Progenitor cell of endocrine pancreas (in vitro differentiated cells): ENCODE measurements at places on chromosomes 2 and 18.

GRCh38 chr2:8254791-8255447, 426.9 kb upstream of the ID2 start:
- no peak for DNase-seq

GRCh38 chr2:85173909-85174308, 40.7 kb downstream of the TCF7L1 start:
- no peak for DNase-seq

- no peak for DNase-seq
Measured at GRCh38 chr2:149290662-149291061, 39.7 kb upstream of the LYPD6 start.

DNA sequence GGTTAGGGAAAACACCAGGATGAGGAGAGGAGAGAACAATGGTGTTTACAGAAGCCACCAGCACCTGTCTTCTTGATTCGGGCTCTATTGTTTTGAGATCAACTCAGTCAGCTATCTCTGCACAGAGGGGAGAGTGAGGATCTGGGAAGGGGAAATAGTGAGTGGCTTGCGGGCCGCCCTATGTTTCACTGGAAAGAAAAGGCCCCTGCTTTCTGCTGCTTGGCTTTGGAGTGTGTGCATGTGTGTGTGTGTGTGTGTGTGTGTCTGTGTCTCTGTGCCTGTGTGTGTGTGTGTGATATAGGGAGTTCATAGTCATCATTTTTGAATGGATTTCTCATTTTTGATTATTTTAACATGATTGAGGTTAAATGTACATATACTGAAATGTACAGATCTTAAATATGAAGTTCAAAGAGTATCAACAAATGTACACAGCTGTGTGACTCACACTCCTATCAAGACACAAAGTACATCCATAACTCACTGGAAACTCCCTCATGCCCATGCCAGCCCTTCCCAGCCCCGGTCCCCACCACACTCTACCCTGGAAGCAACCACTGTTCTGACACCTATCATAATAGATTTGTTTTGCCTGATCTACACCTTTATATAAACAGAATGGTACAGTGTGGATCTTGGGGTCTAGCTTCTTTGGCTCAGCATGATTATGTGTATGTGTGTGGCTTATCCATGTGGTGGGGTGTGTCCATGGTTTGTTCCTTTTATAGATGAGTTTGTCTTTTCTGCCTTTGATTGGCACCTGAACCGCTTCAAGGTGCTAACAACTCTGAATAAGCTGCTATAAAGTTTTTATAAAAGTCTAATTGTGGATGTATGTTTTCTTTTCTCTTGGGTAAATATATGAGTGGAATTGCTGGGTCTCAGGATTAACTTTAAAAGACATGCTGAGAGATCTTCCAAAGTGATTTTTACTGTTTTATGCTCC, 258.3 kb downstream of the SETBP1 start:
- no peak for DNase-seq

- DNase-seq: no peak
Measured at GRCh38 chr18:64287926-64288325, 139.0 kb upstream of the LINC00305 start.

- DNase-seq: no peak
Measured at GRCh38 chr18:49017813-49018553, 67.2 kb upstream of the SMAD7 start.

- DNase-seq: no peak
Measured at GRCh38 chr2:48940606-48941005, 185.1 kb upstream of the LHCGR start.

- no peak for DNase-seq
Measured at GRCh38 chr2:156918410-156918809, 339.1 kb upstream of the GALNT5 start.

- no peak for DNase-seq
Measured at GRCh38 chr2:46416739-46417403, 62.5 kb upstream of the TMEM247 start.

DNA sequence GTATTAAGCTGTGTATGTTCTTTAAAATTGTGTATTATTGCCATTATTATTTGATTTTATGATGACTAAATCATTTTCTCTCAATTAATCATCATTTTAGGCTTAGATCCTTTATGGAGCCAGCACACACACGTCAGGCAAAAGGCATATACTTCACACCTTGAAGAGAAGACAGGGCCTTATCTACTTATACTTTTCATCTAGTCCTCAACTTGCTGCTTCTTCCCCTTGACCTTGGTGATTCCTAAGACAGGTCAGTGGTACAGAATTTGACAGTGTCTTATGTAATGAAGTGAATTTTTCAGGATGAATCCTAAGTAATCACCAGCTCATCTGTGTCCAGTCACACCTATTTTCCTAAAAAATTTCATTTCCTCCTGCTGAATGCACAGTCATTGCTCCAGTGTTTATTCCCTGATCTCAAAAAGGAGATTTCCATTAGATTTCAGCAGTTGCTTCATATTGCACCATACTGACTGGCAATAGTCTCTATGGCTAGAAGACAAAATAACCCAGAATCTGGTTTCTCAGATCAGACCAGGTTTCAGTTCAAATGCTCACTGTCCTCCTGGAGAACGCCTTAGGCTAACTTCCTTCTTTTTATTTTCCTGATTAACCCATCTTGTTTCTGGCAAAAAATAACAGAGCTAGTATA, 235.7 kb downstream of the PTH2R start:
- no peak for DNase-seq

- DNase-seq: no peak
Measured at GRCh38 chr2:110852051-110852450, 119.7 kb downstream of the ACOXL start.

DNA sequence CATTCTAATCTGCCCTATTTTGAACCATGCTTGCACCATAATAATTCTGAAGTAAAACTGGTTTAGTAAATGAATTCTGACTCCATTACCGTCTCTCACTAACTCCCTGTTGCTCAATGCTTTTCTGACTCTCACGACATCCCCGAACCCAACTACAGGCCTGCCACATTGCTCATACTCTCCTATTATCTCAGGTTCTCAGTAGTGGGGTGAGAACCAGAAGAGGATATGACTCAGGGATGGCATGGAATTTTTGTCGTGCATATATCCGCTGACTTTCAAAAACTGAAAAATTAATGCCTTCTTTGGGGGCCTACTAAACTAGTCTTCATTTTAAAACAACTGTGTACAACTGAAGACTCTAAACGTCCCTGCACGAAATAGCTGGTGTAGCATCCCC, 34.3 kb downstream of the NETO1 start:
- no peak for DNase-seq

DNA sequence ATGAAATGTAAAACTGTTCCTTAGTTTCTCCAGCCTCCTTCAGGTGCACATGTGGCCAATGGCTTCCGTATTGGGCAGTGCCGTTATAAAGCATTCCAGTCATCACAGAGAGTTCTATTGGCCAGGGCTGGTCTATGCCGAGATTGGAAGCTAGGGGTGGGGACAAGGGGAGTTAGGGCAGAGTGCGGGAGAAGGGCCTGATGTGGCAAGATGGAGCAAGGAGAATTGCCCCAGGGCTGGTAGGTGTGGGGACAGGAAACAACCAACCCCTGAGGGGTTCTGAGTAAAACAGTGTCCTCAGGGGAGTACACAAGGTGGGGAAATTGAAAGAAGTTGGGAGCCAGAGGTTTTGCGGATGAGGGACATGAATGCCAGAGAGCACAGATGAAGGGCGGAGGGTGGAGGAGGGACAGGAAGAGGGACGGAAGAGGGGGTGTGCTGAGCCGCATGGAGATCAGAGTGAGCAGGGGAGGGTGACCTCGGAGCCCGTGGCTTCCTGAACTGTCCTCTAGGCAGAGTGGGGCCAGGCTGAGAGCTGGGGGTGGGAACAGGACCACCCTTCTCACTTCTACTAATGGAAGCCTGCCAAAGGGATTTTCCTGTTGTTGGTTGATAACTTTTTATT, 9.1 kb upstream of the ATP6V1C2 start:
- no peak for DNase-seq

GRCh38 chr2:18336975-18337374, 223.5 kb downstream of the RDH14 start:
- no peak for DNase-seq

- DNase-seq: no peak
Measured at GRCh38 chr2:167310442-167310841, 422.2 kb downstream of the XIRP2 start.

DNA sequence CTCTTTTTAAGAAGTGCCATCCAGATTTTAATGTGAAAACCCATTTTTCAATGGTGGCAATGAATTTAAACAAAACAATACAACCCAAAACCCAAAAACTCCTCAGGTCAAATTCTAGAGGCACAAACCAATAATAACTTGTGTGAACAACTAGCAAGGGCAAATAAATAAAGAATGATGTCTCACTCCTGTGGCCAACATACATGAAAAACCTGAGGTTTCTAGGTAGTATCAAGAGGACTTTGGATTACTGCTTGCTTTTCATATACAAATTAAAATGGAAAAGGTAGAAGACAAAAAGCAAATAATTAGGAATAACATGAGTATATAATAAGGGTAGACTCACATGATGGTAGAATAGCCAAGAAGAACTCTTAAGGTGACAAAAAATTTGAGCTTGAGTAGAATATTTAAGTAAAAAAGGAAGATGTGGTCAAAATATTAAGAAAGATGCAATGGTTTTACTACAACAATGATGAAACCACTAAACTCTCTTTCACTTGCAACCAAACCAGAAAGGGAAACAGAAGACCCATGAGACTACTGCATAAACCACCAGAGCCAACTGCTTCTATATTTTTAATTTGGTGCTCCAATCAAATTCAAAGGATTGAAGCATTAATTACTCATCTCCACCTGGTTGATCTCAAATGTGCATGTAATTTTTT, 53.5 kb downstream of the DARS1 start:
- no peak for DNase-seq

GRCh38 chr2:240893363-240893844, 2.6 kb downstream of the MAB21L4 start:
- no peak for DNase-seq

GRCh38 chr2:199197448-199197847, 260.3 kb downstream of the SATB2 start:
- no peak for DNase-seq

DNA sequence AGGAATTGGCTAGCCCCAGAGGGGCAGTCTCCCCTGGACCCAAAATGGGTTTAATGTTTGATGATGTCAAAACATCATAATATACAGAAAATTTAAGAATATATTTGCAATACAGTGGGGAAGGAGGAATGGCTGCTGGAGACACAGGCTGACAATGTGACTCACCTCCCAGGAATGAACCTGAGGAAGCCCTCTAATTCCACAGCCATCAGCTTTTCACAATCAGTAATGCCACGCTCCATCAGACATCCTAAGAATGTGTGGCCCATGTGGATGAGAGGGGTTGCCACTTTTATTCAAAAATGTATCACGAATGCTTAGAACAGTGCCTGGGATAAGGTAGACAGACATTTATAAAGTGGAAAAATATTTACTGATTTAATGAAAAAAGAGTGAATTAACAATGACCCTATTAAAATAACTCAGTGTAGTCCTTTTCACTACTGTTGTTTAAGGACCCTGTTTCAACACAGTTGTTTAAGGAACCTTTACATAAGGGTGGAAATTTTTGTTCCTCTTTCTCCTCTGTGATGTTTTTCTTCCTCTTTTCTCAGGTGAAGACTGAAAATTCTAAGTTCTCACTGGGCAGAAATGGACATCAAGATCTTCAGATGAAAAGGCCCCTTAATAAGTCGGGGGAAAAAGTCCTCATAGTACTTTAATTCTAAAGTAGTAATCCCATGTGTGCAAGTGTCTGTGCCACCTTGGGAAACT, 17.5 kb upstream of the TMEM163 start:
- DNase-seq: no peak

- DNase-seq: no peak
Measured at GRCh38 chr2:54673501-54673998, 49.9 kb upstream of the EML6 start.

DNA sequence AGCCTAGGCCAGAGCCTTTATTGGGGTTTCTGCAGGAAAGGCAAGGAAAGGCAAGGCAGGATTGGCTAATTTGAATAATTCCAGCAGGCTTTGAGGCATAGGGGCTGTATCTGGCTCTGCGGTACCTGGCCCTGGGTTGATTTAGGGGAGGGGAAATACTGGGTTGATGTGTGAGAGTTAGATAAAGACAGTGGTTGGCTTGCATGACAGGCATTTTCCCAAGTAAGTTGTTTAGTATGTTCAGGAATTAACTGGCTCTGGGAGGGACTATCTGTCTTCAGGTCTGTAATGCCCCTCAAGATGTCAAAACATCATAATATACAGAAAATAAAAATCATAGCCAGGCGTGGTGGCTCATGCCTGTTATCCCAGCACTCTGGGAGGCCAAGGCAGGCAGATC, 98.7 kb downstream of the UBR3 start:
- DNase-seq: no peak

- DNase-seq: no peak
Measured at GRCh38 chr18:28086670-28087552, 90.0 kb downstream of the CDH2 start.

DNA sequence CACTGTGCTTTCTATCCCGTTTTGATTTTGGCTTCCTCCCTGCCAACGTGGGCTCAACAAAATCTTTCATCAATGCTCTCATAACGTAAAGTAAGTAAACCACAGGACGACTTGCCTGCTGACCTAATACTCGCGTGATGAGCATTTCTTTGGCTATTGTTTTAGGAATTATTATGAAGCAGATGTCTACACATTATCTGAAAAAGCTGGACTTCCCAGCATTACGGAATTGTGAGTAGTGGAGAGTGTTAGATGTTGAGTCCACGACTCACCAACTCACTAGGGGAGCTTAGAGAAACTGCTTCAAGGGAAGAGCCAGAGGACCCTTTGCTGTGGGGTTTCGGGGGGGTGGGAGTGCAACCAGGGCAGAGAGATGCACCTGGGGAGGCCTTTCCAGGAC, 21.9 kb downstream of the HJURP start:
- DNase-seq: no peak

DNA sequence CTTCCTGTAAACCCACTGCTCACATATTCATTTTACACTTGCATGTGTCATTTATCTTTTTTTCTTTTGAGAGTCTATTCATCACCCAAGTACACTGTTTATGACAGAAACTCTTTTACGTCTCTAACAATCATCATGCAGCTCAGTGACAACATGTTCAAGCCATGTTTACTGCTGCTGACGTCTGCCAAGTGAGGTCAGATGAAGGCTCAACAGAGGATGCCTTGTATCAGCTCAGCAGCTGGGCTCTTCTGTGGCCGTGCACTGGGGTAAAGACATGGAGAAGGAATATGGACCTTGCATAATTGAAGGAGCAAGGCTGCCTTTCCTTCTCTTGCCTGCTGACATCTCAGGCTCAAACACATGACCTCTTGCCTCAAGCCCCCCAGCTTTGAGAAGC, 99.6 kb downstream of the ADD2 start:
- no peak for DNase-seq

DNA sequence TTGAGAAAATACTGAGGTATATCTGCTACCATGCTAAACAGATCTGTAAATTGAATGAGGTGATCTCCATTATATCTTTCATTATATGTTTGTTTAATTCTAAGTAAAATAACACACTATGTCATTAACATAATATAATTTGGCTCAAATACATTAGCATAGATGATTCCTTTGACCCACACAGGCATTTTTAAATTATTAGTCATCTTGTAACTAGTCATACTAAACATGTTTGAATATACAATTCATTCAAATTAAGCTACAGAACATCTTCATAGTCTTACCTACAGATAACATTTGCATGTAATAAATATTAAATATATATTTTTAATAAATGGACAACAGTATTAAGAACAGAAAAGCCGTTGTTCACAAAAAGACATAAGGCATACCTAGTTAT, 52.7 kb upstream of the KYNU start:
- DNase-seq: no peak

- DNase-seq: no peak
Measured at GRCh38 chr2:40445467-40445866, 6.4 kb downstream of the SLC8A1 start.

GRCh38 chr2:129253461-129253812, 726.0 kb upstream of the RAB6C start:
- DNase-seq: no peak
